ENCODE measurements at places on chromosomes 6 and 20.

- DNase-seq: no peak
These were observed 566.4 kb downstream of the BMP2 start for GRCh38 chr20:7333841-7334240.

- DNase-seq: no peak
These were observed 313.4 kb downstream of the CDH26 start for GRCh38 chr20:60271597-60271996.

DNA sequence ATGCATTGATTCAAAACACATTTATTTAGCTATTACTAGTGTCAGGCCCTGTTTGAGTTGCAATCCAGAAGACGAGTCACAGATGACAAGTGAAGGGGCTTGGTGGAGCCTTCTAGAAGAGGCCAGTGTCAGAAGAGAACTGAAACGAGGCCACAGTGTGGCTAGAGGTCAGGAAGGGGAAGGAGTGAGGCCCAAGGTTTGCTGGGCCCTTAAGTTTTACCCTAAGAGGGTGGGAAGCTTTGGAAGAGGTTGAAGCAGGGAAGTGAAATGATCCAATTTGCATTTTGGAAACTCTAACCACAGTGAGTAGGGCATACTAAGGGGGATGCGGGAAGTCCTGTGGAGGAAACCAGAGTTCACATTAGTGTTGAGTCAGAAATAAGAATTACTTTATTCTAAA, 25.0 kb downstream of the TTK start:
- no peak for DNase-seq

DNA sequence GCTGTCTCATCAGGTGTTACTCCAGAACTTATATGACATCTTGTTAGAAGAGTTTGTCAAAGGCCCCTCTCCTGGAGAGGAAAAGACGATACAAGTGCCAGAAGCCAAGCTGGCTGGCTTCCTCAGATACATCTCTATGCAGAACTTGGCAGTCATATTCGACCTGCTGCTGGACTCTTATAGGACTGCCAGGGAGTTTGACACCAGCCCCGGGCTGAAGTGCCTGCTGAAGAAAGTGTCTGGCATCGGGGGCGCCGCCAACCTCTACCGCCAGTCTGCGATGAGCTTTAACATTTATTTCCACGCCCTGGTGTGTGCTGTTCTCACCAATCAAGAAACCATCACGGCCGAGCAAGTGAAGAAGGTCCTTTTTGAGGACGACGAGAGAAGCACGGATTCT, 43.7 kb upstream of the SMIM28 start:
- DNase-seq: no peak

- no peak for DNase-seq
These were observed 12.1 kb downstream of the APMAP start for GRCh38 chr20:24980291-24981053.

- no peak for DNase-seq
These were observed 7.4 kb downstream of the TNFAIP3 start for GRCh38 chr6:137874204-137875057.

DNA sequence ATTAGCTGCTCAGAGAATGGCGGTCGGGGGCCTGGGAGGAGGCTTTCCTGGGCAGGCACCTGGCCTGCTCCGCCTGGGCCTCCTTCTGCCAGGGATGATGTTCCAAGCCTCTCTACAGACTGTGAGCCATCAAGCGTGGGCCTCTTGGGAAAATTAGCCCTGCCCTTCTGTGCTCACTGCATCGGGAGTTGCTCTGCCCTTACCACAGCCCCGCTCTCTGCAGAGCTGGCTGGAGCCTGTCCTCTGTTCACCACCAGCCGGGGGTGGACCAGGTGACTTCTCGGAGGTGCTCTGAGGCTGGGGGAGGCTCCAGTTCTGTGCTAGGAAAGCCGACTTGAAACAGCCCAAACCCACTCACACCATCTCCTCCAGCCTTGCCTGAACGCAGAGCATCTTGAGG, 24.2 kb downstream of the MDGA1 start:
- no peak for DNase-seq

DNA sequence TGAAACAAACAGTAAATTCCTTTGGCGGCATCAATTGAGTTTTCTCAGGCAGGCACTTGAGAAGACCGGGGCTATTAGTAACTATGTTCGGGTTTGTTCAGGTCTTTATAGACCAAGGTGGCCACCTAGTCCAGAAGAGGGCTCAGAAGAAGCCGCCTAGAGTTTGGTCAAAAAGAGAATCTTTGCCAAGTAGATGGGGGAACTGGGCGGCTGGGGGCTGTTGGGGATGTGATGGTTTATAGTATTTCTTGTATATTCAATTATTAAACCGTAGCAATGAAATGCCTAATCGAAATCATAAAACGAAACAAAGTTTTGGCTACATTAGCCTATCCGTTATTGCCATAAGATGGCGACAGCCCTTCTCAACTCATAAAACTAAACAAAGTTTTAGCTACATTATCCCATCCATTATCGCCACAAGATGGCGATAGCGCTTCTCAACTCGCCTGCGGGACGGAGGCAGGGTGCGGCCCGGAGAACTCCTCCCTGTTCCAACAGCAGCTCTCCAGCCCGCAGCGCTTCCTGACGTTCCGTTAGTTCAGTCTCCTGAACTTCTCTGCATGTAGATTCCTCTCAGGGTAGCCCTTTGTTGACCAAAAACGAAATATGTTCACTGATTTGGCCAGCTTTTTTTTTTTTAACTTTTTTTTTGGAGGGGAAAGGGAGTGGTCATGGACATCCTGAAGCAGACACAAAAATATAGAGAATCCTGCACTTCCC, 120.5 kb upstream of the PRSS16 start:
- DNase-seq: no peak

DNA sequence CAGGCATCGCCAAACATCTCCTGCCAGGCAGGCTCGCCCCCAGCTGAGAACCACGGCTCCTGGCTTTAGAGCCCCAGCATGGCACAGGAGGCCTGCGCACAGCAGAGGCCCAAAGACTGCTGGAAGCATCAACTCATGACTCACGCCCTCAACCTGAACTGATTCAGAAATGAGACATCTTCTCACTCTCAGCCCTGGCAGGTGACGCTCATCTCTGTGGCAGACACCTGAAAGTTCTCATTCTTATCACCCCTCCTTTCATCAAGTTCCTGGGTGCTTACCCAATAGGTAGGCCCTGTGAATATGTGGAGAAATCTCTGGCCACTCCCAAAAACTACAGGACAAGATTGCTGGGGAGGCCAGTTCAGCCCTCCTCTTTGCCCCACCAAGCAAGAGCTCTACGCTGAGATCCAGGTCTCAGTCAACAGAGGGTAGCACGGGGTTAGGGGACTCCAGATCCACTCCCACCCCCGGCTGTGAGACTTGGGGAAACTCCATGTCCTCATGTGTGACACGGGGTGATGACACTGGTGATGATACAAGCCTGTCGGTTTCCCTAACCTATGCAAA, 11.3 kb downstream of the NFATC2 start:
- no peak for DNase-seq

DNA sequence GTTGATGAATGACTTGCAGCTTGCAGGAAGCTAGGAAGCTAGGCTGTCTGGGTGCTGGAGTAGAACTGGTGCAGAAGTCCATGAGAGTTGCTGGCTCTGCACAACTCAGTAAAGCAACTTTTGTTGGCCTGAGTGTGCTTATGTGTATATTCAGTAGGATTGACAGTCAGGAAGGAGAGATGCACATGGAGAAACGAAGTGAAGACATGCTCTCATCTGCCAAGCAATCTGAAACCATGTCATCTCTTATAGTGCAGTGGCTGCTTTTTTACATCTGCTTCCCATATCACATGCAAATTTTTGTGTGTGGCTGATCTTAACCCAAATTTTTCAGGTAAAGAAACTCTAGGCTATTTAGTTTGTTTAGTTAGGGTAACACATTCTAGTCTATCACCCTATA, 252.4 kb upstream of the HS3ST5 start:
- no peak for DNase-seq

DNA sequence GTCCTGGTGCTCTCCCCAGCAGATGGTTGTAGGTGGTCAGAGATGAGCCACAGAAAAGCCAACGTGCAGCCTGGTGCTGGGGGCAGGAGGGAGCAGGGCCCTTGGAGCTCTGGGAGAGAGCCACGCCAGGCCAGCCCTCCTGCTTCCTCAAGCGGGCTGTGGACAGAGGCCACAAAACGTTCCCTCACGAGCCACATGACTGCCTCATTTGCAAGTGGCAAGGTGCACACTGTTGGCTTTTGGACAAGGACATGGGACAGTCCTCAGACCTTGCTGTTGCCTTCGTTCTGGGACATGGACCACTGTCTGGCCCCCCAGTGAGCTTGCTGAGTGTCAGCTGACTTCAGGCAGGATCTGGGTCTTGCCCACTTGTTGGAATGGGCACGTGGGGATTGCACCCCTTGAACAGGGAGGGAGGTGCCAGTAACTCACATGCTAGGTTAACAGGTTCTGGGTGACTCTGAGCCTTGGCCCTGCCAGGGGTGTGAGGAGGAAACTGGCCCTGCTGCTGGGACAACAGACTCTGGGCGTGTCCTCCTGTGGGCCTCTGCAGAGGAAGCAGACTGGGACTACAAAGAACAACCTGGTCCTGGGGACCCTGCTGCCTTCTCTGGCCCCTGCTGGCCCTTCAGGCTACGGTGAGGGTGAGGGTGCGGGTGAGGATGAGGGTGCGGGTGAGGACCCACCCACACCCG, 2.6 kb downstream of the SLCO4A1 start:
- no peak for DNase-seq

GRCh38 chr6:11804701-11805100, 26.1 kb upstream of the ADTRP start:
- no peak for DNase-seq

DNA sequence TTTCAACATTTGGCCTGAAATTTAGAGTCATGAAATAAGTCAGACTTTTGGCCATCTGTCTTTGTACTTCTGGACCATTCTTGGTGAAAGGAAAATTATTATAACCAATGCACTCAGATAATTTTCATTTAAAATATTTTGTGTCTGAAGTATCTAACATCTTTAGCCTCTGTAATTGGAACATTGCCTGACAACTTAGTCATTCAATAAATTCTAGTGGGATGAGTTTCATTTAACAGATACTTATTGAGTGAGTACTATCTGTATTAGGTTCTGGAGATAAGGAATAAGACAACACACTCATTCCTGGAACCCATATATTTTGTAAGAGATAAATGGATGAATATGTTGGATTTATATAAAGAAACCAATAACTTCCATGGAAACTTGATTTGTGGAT, 536.0 kb downstream of the BCKDHB start:
- no peak for DNase-seq

DNA sequence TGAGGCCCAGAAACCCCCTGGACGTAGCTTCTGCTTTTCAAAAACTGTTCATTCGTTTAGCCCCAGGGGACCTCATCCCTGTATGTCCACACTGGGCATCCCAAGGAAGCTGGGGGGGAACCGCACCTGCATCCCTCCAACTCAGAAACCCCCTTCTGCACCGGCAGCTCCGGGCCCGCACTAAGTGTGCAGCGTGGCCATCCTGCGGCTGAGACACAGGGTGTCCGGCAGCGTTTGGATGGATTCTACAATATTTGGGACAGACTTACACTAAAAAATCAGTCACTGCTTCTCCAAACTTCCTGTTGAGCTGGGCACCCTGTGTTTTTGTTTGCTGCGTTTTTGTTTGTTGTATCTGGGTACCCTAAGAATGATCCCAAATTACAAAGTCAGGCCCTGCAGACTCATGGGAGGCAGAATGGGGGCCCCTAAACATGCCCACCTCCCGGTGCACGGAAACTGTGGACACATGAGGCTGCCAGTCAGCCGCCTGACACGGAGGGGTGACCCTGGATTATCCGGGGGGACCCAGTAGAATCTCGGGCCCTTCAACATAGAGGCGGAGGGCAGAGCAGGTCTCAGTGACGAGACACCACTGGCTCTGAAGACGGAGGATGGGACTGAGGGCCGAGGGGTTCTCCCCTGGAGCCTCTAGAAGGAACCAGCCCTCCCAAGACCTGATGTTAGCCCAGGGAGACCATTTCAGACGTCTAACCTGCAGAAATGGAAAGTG, 88.2 kb upstream of the BHLHE23 start:
- no peak for DNase-seq

GRCh38 chr6:38604700-38605099, 35.0 kb downstream of the BTBD9 start:
- no peak for DNase-seq

- DNase-seq: no peak
These were observed 17.2 kb upstream of the LRRN4 start for GRCh38 chr20:6070829-6071695.

GRCh38 chr6:160386869-160387530, 38.8 kb downstream of the SLC22A3 start:
- DNase-seq: no peak
